ENCODE measurements at places on chromosomes 1 and 21.

GRCh38 chr1:171910786-171911185 lies 69.5 kb downstream of the DNM3 start:
- no peak for DNase-seq

DNA sequence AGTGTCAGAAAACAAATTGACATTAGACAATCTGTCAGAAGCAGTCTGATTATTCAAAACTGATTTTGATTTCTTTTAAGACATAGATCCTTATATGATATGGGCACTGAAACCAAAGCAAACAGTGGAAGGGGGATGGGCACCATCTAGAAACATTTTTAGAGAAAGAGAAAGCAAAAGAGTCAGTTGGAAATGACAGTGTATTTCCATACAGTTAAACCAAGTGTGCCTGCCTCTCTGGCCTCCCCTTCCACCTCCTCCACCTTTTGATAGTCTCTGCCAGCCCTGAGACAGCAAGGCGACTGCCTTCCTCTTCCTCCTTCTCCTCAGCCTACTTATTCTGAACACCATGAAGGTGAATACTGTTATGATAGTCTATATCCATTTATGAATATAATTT lies 949.7 kb downstream of the AMY1C start:
- no peak for DNase-seq

- DNase-seq: no peak
Observed at GRCh38 chr21:21968810-21969209, 970.6 kb downstream of the NCAM2 start.

DNA sequence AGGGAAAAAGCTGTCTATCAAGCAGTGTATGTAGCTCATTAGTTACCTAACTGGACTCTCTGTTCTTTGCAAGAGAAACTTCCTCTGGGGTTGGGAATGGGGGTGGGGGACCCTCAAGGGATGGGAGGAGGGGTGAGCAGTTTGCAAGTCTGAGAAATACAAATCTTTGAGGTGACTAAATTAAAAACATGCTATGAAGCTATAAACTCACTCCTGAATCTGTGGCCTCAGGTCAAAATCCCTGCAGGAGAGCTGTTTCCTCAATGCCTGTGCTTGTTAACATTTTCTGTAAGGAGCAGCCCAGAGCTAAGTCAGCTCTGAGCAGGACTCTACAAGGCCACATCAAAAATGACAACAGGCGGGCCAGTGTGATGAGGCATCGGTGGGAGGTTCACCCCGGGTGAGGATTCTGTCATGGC lies 32.8 kb upstream of the PTPRC start:
- DNase-seq: peak; percentile 44

- DNase-seq: no peak
Observed at GRCh38 chr1:83588140-83588539, 410.8 kb downstream of the TTLL7 start.

- no peak for DNase-seq
Observed at GRCh38 chr1:205250699-205251098, 23.0 kb downstream of the TMCC2 start.

- no peak for DNase-seq
Observed at GRCh38 chr1:29683472-29683871, 447.1 kb downstream of the PTPRU start.

GRCh38 chr1:98172022-98172421 lies 251.2 kb upstream of the DPYD start:
- no peak for DNase-seq

- DNase-seq: no peak
Observed at GRCh38 chr1:205528446-205528886, 24.0 kb downstream of the CDK18 start.

GRCh38 chr1:13766592-13767564 lies 66.9 kb downstream of the PRDM2 start:
- DNase-seq: no peak

DNA sequence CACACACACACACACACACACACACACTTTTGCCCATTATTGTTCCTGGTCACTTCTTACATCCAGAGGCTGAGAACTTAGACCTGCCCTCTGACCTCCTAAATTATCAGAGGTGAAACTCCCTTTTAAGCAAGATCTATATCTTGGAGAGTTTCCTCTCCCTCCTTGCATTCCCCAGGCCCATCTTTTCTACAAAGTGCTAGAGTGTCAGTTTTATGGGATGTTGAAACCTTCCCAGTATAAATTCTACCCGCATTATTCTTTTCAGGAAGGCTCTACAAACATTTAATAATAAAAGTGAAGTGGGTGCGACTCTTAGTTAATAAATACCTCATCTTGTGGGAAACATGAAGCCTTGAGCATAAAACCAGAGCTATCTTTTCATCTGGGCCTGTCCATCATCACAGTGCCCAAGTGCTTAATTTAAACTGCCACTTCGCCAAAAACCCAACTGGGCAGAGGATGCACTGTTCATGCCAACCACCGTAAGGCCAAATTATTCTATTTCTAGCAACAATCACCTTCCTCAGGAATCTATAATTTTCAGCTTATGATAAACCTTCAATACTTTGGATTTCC lies 458.2 kb upstream of the RUNX1 start:
- DNase-seq: no peak

DNA sequence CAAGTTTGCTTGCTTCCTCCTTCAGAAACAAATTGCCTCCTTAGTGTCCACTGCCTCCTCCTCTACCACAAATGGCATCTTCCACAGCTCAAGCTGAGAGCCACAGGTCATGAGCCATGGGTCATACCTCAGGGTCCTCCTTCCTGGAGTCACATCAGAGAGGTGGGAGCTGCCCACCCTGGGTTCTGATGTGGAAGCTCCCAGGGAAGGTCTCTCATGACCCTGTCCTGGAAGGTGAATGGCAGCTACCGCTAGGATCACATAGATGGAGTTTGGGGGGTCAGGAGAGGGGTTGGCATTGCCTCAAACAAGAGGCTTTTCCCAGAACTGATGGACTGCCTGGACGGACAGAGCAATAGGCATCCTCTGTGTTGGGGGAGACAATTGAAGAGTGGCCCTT lies 321.4 kb downstream of the MATN1 start:
- no peak for DNase-seq

DNA sequence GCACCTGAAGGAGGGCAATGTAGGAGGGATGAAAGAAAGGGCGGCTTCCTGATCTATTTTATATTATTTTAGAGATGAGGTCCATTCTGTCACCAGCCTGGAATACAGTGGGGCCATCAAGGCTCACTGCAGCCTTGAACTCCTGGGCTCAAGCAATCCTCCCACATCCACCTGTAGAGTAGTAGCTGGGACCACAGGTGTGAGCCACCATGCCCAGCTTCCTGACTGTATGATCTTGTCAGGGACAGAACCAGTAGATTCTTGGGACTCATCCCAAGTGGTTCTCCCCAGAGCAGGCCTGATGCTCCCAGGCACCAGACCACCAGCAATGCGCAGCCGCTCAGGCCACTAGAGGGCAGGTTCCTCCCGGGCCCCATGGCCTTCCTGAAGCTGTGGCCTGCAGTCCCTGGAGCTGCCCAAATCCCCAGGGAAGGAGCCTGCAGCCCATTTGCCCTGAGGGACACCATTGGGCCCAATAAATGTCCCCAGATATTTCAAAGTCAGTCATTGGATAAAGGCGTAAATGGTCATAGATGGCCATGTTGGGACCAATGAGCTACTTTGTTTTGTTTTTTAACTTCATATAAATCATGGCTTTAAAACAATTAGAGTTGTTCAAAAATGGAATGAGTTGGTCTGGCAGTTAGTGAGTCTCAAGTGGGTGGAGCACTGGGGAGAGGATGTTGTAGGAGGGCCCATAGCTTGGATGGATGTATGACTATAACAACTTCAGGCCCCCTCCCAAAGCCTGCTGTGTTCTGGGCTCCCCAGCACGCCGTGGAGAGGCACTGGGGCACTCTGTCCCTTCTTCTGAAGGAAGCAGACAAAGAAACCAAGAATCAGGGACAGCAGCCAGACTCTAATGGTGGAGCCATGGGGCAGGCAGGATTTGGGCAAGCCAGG lies 44.7 kb upstream of the GOLT1A start:
- no peak for DNase-seq

DNA sequence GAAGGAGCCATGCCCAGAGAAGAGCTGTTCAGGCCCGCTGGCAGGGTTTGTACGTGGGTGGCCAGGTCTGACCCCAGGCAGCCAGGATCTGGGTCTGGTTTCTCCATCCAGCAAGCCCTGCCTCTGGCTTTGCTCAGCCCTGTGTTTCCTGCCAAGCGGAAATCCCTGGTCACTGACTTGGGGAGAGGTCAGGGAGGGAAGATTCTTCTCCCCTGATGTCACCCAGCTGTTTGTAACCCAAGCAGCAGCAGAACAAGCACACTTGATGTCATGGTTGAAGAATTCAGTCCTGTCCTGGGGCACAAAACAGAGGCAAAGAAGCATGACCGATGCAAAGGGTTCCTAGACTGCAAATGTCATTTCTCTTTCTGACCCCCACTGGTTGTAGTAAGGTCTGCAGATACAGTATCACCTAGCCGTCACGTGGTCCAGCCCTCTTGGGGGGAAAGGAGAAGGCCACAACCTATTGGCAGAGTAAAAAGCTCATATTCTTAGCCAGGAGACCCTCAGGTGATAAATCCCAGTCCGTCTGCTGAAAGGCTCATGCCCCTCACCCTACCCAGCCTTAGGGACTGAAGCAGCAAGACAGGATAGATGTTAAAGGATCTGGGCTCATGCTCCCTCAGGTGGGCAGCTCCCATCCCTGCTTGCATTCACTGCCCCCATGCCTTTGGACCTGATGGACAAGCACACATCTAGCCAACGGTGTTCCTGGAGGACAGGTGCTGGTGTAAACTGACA lies 120.9 kb downstream of the SYT2 start:
- peak; percentile 90 for DNase-seq

DNA sequence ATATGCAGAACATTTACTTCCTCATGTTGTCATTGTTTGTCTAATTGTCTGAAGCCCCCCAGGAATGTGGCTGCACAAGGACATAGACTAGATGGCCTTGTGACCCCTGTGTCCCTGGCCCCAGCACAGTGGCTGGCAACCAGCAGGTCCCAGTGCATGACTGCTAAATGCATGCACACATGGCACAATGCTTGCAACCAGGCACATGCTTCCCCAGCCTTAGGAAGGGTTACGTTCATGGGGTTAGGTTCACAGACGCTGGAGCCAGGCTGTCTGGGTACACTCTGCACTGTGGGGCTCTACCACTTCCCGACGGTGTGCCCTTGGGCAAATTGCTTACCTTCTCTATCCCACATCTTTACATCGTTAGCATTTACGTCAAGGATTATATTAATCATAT lies 21.2 kb upstream of the CLIC6 start:
- DNase-seq: no peak

GRCh38 chr1:21541835-21542234 lies 32.6 kb downstream of the ALPL start:
- no peak for DNase-seq

GRCh38 chr1:8197493-8198282 lies 120.2 kb upstream of the SLC45A1 start:
- DNase-seq: no peak

DNA sequence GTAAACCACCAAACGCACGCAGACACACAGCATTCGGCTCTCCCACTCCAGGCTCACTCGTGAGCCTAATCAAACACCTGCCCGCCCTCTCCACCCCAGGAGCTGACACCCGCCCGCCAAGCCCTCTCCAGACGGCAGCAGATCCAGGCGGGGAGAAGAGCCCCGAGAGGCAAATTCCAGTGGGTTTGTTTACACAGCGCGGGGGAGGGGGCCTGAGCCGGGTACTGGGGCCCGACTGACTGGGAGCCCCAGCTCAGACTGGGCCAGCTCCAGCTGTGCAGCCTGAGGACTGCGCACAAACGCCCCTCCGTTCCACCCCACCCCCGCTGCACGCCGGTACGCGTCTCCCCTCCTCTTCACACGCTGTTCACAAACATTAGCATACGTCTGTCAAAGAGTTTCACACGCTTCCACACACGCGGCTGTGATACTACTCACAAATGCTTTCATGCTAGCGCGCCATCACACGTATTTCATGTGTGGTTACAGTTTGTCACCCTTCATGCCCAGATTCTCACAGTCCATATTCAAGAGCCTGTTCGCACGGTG lies 1.0 kb upstream of the EFNA1 start:
- no peak for DNase-seq

GRCh38 chr1:110239441-110240430 lies 29.6 kb downstream of the KCNC4 start:
- DNase-seq: no peak

DNA sequence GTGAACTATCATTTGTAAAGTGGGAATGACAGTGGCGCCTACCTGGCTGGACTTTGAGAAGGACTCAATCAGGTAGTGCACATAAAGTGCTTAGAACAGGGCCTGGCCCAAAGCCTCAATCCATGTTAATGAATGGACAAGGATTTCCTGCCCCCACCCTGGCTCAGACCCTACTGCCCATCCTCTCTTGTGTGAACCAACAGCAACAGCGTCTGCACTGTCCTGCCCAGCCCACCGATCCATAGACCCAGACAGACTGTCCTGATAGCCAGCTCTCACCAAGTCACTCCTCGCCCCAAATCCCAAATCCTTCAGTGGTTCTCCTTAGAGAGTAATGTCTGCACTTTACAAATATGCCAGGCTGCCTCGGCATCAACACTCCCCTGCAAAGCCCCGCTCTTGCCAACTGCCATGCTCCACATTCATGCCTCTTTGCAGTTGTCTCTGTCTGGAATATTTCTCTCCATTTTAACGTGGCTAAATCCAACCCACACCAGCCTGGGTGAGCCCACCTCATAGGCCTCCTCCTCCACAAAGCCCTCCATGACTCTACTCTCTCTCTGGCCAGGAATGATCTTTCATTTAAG lies 157.6 kb upstream of the EDN2 start:
- no peak for DNase-seq

DNA sequence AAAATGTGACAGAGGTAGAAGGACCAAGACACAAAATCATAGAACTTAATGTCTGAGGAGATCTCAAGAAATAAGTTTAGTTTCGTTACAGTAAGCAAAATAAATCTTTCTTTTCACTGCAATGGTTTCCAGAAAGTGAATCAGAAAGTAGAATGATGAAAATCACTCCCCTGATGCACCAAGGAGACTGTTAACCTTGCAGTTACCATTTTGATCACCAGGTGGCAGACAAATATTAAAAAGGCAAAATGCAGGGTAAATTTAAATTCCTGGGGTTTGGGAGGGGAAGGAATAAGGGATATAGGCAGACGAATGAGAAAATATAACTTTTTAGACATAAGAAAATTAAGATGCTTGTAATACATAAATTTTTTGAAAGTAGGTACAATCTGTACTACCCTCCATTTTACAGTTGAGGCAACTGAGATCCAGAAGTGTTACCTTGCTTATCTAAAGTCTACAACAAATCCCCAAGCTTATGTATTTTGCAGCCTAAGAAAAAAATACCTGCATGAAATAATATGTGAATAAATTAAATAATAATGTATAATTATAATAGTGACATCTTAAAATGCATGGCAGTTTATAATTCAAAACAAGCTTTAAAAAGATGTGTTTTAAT lies 253.2 kb downstream of the CRB1 start:
- no peak for DNase-seq

GRCh38 chr1:203720242-203720641 lies 44.7 kb upstream of the LAX1 start:
- no peak for DNase-seq

GRCh38 chr1:238232084-238232710 lies 341.5 kb upstream of the ZP4 start:
- DNase-seq: no peak

DNA sequence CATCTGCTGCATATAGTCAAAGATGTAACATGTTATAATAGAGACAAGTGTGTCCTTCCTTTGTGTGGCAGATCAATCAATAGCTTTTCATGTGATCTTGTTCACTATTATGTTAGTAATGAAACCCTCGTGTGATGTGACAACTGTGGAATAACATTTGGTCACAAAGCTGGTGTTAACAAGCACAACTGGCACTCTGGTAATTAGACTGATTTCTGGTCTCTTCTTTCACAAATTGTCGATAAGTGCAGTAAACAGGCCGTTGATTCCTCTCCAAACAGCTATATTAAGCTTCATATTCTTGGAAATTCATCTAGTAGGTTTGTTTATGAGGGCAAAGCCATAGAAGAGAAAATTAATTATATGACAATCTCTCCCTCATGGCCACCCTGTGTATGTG lies 616.7 kb upstream of the PTBP2 start:
- no peak for DNase-seq

All from smooth muscle cell of the brain vasculature (primary cell).